PC-9 (cell line): ENCODE measurements at places on chromosomes 5 and 9.
A peak's percentile ranks its signal among the peaks of the same experiment; 100 is the strongest.

DNA sequence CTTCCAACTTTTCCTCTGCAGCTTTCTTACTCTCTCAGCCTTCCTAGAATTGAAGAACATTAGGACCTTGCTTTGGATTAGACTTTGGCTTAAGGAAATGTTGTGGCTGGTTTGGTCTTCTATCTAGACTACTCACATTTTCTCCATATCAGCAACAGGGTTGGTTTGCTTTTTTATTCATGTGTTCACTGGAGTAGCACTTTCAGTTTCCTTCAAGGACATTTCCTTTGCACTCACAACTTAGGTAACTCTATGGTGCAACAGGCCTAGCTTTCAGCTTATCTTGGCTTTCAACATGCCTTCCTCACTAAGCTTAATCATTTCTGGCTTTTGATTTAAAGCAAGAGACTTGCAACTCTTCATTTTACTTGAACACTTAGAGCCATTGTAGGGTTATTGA is 153.1 kb downstream of the CCDC192 start:
- no peak for DNase-seq

GRCh38 chr5:66558560-66558959 is 37.6 kb upstream of the MAST4 start:
- no peak for DNase-seq

- no peak for DNase-seq
These were observed 27.1 kb downstream of the KCNMB1 start for GRCh38 chr5:170362102-170362501.

GRCh38 chr9:131397100-131397790 is 3.4 kb downstream of the PRRC2B start:
- DNase-seq: peak; percentile 55

- peak; percentile 86 for DNase-seq
These were observed at the start of gene PTGR1 for GRCh38 chr9:111599092-111599954. Gene PTGR1, minus strand, starts transcription at chr9:111599647. Its CDS starts 2,225 bp downstream, at chr9:111597422.

DNA sequence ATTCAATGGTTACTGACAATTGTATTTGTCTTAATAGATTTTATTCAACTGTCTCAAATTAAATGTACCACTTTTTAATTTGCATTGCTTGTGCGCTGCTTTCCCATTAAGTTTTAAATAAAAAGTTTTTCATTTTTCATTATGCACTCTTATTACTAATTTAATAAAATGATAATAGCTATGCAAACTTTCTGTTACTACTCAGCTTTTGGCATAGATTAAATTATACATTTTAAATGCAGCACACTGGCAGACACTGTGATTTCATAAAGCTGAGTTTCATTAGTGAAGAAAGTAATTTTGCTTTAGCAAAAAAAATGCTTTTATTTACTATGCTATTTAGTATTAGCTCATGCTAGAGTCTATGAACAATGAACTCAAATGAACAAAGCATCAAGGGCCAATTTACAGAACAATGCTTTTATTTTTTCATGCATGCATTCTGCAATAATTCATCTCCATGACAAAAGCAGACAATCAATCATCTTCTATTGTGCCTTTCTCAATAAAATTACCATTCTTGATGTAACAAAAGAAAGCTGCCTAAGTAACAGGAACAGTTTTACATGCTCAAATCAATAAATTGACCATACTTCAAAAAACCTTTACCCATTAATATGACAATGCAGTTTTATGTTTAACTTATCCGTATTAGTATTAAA is 595.2 kb upstream of the ARRDC3 start:
- no peak for DNase-seq

- no peak for DNase-seq
These were observed 52.4 kb downstream of the SEC61B start for GRCh38 chr9:99274495-99274894.

DNA sequence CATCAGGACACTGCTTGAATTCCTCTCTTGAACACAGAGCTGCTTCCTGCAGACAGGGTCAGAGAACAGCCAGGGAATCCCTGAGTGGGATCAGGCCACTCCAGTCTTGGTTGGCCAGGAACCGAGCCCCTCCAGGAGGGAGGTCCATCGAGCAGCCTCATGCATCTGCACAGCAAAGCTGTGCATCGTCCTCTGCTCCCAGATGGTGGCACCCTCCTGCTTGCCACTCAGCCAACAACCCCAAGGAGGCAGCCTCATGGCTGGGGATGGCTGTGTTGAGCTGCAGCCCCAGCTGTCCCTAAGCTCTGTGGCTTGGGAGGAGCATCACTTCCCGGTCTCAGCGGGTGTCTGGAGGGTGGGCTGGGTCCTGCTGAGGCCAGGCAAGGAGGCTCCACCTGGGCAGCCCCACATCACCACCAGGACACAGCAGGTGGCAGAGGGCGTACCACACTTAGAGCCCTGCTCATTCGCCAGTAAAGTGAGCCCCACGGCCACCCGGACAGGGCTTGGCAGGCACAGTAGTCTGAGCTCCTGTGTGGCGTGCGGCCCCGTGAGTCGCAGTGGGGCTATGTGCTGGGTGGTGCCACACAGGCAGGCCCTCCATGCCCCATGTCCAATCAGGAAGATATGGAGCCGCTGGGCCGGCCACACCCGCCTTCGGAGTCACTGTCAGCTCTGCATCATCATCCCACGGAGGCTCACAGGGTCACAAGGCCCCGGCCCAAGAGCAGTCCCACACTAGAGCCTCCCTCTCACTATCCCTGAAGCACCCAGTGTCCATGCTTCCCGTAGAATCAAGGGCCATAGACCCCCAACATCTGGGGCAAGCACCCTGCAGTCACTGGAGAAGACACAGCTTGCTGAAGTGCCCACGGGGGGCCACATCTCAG is 11.9 kb downstream of the LPCAT1 start:
- peak; percentile 75 for DNase-seq

DNA sequence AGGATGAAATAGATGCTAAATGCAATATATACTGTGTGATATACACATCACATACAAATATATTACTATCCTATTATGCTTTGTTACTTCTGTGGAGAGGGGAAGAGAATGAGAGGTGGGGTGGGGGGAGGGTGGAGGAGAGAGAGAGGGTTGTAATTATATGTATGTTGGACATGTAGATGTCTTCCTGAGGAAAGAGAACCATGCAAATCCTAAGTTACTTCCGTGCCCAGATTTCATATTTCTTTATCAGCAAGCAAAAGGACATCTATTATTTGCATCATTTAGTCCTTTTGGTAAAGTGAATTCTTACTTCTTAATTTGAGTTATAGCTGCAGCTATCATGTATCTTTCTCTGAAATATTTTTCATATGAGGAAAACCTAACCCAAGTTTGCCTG is 187.5 kb downstream of the ADGRV1 start:
- DNase-seq: no peak

GRCh38 chr9:96044401-96044800 is 168.9 kb downstream of the ERCC6L2 start:
- DNase-seq: no peak

GRCh38 chr9:36894695-36895310 is 139.3 kb downstream of the PAX5 start:
- DNase-seq: no peak

DNA sequence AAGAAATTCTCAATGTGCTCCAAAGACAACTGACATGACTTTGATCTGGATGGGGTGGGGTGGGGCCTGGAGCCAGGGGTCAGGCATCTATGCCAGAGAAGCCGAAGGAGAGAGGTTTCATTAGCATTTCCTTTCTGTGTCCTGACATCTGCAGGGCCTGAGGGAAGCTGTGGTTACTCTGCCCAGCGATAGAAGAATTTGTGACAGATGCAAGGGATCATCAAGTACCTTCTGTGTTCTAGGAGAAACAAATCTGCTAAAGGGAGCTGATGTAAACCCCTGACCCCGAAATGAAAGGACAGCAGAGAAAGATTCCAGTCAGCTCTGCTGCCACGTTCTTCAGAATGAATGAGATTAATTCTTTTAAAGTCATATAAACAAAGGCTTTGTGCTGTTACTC is 335.7 kb downstream of the PRELID2 start:
- no peak for DNase-seq

- DNase-seq: no peak
These were observed 361.3 kb downstream of the PTPRD start for GRCh38 chr9:10251490-10251889.

DNA sequence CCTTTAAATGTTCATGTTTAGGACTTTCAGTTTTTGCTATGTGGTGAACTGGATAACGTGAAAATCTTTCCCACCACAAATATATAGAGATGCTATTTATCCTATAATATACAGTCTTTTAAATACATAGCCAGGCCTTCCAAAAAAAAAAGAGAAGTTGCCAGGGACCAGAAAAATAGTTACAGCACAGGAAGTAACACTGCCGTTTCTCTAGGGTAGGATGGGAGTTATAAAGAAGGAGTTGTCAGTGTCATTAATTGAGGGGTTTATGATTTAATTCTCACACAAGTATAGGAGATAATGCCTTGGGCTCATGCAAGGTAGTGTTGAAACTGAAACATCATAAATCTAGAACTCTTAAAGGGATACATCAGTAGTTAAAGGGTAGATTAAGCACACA is 83.9 kb downstream of the LRRC70 start:
- DNase-seq: no peak

GRCh38 chr9:121711281-121711680 is 59.8 kb downstream of the DAB2IP start:
- DNase-seq: no peak

GRCh38 chr5:136030956-136031611 is 2.3 kb downstream of the TGFBI start:
- no peak for DNase-seq

- DNase-seq: no peak
These were observed 41.9 kb downstream of the MTRR start for GRCh38 chr5:7910738-7911428.

DNA sequence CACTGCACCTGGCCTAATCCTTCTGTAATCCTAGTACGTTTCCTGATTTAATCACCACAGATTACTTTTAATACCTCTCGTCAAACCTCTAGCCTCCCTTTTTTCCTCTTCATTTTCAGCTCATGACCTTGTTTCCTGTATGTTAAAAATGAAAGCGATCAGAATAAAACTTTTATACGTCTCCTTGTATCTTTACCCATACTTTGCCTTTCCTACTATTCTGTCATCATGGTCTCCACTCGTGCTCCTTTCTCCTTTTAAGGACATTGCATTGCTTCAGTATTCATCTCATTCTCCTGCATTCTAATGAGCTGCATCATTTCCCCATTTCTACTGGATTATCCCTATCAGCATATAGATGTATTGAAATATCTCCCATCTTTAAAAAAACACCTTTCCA is 8.5 kb downstream of the CDC42SE2 start:
- no peak for DNase-seq

GRCh38 chr5:106584268-106584667 is 1086.5 kb downstream of the EFNA5 start:
- DNase-seq: no peak

- DNase-seq: no peak
These were observed 35.2 kb downstream of the COL23A1 start for GRCh38 chr5:178555005-178555404.

DNA sequence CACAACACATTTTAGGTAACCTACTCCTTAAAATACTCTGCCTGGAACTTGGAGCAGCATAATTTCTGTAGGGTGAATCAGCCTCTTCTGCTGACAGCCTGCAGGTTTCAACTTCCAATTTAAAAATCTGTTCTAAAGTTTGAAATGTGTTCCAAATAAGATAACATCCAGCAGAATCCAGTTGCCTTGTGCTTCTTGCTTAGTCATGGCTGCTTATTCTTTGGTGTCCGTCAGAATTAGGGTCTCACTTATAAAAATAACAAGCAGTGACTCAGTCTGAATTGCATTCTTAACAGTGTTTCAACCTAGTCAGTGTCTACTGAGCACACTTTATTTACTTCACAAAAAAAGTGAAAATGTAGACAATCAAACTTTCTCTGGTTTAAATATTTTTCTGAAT is 3.7 kb downstream of the CDH6 start:
- DNase-seq: no peak
